Stimulated activated CD4-positive, alpha-beta T cell treated with anti-CD3 and anti-CD28 coated beads, Interleukin-4, amount 100 ng/mL, for 1 hour (primary cell): ENCODE measurements at places on chromosomes 5 and 9.

DNA sequence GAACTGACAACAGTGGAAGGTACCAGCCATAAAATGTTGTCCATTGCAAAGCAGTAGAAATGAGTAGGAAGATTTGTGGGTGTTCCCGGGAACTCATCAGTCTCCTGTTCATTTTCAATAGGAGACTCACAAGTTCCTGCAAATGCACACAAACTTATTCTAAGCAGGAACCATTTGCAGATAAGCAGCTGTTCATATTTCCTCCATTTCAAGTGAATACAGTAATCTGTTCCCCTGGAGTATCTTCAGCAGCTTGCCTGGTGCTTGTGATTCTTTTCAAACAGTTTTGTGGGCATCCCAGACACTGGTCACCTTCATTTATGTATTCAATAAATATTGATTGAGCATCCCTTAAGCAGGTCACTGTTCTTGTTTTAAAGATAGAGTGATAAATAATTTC, 1315.5 kb upstream of the C9orf72 start:
- DNase-seq: no peak

DNA sequence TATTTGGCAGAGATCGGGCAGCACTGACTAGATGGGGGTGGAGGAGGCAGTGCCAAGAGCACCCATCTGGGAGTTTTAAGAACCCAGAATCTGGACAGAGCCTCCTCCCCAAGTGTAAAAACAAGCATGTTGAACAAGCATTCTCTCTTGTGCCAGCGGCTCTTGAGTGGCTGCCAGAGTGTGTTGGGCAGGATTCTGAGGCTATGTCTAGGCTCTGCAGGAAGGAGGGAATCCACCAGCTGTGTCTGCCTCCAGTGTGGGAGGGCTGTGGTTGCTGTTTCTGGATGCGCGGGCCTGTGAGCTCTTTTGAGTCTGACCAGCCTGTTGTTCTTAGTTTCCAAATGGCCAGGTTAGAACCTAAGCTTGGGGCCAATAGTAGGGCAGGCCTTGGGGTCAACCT, 39.8 kb downstream of the HMCN2 start:
- no peak for DNase-seq

DNA sequence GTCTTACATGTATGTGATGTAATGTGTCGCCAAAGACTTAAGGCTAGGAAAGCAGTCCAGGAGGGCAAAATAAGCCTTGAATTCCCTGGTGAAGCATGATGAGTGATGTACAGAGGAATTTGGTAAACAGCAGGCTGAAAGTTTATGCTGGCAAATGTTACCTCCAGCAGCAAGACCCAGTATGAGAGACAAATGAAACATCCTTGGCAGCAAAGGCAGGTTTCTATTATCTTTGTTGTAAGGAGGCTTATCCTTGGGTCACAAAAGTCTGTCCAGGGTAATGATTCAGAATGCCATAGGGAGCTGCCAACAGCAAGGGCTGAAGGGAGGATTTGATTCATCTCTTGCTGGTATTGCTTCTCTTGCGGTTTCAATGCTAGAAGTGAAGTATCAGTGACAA, 75.9 kb upstream of the HTR4 start:
- no peak for DNase-seq

- DNase-seq: no peak
Measured at GRCh38 chr5:68246802-68247201, 31.2 kb downstream of the PIK3R1 start.

DNA sequence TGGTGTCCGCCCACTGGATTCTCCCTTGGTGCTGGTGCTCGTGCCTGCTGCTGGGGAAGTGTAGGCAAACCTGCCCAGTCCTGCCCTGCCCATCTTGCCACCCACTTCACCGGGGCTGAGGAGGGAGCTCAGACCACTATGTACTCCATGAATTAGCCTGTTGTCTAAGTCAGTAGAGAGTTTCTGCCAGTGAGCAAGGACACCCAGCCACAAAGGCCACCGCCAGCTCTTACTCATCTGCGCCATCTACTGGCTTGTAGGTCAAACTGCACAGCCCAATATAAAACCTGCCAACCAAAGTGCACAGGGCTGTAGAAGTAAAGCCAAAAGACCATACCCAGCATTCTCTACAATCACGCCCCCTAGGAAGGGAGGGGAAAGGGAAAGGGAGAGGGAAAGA, 102.3 kb downstream of the GLIS3 start:
- DNase-seq: no peak

- DNase-seq: no peak
Measured at GRCh38 chr5:68730220-68730978, 363.4 kb upstream of the SLC30A5 start.

DNA sequence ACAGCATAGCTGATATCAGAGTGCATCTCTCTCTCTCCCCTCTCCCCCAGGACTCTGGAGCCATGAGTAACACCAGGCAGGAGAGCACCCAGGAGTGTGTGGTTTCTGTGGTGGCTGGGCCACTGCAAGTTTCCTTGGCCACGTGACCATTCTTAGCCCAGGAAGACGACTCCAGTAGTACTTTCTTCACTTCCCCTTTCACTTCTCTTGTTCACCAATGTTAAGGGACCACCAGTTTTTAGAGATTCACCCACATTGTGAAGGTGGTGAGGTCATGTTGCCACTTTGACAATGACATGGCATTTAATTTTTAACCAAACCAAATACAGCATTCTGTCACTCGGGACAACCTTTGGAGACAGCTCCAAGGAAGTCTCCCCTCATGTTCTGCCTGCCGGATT, 17.9 kb upstream of the DAPK1 start:
- no peak for DNase-seq

GRCh38 chr5:57499262-57500050, 16.8 kb upstream of the ACTBL2 start:
- DNase-seq: no peak

GRCh38 chr5:112563169-112563826, 144.2 kb upstream of the EPB41L4A start:
- DNase-seq: no peak

GRCh38 chr5:61479850-61480614, 148.0 kb downstream of the ZSWIM6 start:
- DNase-seq: no peak

GRCh38 chr9:14909601-14909960, 647 bp downstream of the FREM1 start:
- DNase-seq: no peak

DNA sequence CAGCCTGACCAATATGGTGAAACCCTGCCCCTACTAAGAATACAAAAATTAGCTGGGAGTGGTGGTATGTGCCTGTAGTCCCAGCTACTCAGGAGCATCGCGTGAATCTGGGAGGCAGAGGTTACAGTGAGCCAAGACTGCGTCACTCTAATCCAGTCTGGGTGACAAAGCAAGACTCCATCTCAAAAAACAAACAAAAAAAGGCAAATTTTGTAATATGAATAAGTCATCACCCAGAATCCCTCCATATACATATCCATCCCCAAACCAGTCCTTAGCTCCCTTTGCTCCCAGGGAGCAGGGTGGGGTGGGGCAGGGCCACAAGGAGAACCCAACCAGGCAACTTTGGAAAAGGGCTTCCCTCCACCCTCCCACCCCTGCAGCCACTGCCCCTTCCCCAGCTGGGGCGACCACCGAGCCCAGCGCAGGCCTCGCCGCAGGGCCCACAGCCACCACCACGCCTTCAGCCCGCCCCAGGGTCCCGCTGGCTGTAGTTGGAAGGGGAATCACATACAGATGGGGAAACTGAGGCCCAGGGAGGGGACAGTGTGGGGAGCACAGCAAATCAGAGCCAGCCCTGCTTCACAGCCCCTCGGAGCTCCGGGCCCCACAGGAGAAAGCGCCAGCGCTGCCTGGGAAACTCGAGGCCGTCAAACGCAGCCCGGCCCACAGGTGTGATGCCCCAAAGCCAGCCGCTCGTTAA, 7.8 kb downstream of the NOTCH1 start:
- DNase-seq: no peak

DNA sequence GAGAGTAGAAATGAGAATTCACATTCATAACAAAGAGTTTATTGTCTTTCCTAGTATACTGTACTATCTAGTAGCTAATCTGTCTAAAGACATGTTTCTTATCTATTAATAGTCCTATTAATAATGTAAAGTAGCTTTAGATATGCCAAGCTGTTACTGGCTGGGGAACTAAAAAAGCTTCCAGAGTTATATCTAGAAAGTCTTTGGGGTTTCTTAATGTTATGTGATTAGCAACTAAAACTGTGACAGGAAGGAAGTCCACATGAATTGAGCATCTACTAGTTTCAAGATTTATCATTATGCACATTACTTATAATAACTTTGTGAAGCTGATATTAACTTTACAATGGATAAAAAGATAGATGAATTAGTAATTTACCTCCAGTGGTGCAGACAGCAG, 122.7 kb upstream of the CDKN2B start:
- DNase-seq: no peak

DNA sequence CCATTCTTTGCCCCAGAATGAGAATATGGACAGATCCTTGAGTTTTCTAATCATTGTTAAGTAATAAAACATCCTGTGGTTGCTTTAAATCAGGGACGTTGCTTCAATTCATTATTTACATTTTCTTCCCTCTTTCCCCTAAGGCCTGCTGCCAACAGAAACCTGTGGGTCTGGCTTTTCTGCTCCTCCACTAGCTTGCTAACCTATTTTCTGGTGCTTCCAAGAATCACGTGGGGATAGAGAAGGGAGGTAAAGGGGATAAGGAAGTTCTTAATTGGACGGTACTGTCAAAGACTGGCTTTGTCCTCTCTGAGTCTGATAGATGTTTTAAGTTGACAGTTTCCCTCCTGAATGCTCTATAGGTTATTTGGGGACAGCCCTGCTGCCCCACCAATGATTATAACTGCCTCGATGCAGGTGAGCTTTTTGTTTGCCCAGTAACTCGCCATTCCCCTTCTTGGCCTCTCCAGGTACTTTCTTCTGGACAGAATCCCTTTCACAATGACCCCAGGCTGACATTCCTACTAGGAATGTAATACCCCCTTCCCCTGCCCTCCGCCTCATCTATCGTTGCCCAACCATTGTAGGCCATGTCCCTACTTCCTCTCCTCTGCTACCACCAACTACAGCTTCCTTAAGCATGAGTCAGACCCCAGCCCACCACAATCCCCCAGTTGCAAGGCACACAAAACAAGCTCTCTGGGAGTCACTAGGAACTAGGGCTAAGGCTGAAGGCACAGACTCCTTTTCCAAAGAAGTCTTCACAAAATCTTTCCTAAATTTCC, 19.9 kb upstream of the CPEB4 start:
- no peak for DNase-seq
